ENCODE measurements at places on chromosomes 5 and 9. TPM values are rescaled to one million over a fixed set of nuclear protein-coding genes. Genes with fewer than 3 reads are reported as not detected.

GRCh38 chr5:96440185-96440538 lies 7.1 kb upstream of the PCSK1 start:
- no peak overlapping the region for H3K27ac ChIP-seq
- DNase-seq = no peak
- peaks cover 24% of the 10 kb centered on the region for H3K27me3 ChIP-seq
- H3K4me1 ChIP-seq = peaks cover 3% of the 10 kb centered on the region

DNA sequence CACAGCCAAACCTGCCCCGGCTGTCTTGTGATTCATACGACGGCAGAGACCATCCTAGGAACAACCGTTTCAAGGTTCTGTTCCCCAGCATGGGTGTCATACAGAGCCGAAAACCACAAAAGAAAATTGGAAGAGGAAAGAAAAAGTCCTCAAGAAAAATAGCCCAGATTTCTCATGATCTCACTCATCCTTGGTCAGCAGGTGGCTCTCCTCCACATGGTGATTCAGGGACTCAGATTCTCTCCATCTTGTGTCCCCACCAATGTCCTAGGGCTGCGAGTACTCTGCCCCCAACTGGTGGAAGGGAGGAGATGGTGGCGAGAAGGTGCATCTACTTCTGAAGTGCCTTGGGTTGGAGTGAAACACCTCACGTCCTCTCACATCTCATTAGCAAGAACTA lies 25.6 kb downstream of the PDZD2 start:
- DNase-seq = no peak
- H3K27ac ChIP-seq = no peak overlapping the region
- no peaks in the 10 kb centered on the region for H3K27me3 ChIP-seq
- H3K4me1 ChIP-seq = no peaks in the 10 kb centered on the region
- H3K4me3 ChIP-seq = no peak overlapping the region

DNA sequence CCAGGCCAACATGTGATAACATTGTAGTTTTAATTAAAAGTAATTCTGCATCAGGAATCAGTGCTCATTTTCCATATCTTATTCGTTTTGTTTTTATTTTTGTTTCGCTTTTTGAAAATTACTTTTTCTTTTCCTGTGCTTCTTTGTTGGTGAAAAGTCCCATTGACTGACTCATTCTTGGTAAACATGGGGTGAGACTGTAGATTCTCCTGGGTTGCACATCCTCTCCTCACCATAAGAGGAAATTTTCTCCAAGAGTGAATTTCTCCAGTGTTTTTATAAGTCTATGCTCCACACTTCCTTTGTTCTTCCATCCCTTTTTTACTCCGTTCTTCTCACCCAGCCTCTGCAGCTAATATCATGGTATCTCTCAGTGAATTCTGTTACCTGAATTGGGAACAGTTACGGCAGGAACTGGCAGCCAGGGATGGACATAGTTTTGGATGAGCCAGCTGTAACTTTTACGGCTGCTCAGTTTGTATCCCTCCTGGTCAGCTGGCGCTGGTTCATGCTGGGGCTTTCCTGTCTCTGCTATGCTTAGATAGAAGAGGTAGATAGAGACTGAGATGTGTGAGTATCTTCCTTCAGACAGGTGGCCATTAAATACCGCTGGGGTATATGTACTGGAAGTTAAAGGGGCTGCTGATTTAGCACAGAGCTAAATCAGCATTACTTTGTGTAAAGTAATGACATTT lies 80.0 kb downstream of the MAN2A1 start:
- H3K4me3 ChIP-seq = no peak overlapping the region
- H3K27ac ChIP-seq = no peak overlapping the region
- H3K36me3 ChIP-seq = no peaks in the 10 kb centered on the region

GRCh38 chr9:117013440-117013995 lies 326.4 kb downstream of the TRIM32 start:
- no peak overlapping the region for H3K4me3 ChIP-seq
- no peaks in the 10 kb centered on the region for H3K4me1 ChIP-seq
- no peaks in the 10 kb centered on the region for H3K27me3 ChIP-seq
- H3K27ac ChIP-seq = no peak overlapping the region

DNA sequence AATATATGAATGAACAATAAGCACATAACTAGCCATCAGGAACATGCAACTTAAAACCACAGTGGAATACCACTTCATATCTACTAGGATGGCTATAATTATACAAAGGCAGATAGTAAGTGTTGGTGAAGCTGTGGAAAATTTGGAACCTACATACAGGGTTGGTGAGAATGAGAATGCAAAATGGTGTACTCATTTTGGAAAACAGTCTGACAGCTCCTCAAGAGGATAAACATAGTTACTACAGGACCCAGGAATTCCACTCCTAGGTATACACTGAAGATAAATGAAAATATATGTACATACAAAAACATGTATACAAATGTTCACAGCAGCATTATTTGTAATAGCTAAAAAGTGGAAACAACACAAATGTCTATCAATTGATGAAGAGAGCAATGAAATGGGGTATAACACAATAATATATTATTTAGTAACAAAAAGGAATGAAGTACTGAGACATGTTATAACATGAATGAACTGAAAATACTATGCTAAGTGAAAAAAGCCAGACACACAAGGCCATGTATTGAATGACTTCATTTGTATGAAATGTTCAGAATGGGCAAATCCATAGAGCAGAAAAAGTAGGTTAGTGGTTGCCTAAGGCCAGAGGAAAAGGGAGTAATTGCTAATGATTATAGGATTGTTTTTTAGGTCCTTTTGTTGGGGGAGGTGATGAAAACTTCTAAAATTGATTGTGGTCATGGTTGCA lies 31.2 kb upstream of the CDK5RAP2 start:
- no peak overlapping the region for H3K27ac ChIP-seq
- H3K4me1 ChIP-seq = no peaks in the 10 kb centered on the region
- DNase-seq = no peak
- no peaks in the 10 kb centered on the region for H3K36me3 ChIP-seq

DNA sequence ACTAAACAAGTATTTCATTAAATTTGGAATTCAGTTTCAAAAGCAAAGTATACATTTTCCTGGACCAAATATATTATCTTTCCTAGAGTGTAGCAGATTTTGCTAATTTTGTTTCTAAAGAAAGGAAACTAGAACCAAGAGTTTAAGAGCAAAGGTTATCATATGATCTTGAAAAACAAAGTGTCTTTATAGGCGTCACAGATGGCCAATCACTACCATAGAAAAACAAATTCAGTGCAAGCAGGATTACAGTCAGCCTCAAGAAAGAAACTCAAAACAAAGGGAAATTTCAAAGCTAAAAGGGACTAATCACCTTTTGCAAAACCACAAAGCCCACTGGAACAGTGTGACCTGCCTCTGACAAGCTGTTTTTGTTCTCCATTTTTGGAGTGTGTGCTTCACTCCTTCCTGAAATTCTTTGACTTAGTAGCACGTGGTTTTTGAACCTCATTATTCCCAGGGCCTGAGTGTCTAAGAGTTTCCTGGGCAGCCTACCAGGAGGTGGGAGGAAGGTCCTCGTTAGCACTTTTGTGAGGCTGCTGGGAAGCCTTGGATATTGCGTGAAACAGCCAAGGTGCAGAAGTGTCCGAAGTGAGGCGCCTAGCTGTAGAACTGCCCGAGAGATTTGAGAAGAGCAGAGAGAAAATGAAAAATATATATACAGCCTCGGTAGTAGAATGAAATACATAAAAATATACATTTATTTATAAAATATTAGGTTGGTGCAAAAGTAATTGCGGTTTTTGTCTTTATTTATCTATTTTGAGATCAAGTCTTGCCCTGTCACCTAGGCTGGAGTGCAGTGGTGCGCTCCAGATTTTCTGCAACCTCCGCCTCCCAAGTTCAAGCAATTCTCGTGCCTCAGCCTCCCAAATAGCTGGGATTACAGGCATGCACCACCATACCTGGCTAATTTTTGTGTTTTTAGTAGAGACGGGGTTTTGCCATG lies 246.1 kb downstream of the MARCHF11 start:
- H3K36me3 ChIP-seq = no peaks in the 10 kb centered on the region
- H3K27me3 ChIP-seq = no peaks in the 10 kb centered on the region
- H3K4me3 ChIP-seq = no peak overlapping the region
- no peak overlapping the region for H3K27ac ChIP-seq
- no peaks in the 10 kb centered on the region for H3K4me1 ChIP-seq
- no peak for DNase-seq

DNA sequence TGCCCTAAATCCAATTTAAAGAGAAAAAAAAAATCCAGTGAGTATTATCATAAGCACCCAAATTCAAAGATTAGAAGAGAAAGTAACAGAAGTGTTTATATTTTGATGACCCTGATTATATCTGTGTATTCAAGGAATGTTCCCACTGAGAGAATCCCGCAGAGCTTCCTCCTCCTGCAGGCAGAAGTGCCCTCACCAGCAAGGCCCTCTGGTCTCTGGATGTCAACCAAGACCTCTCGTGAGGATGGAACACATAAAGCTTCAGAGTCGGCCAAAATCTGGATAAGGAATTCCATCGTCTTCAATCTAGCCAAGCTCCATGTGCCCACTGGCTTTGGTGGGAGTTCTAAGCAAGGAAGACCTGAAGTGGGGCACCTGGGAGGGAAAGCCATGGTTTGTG lies 18.1 kb downstream of the PTCH1 start:
- H3K36me3 ChIP-seq = no peaks in the 10 kb centered on the region
- peaks cover 15% of the 10 kb centered on the region for H3K4me1 ChIP-seq
- no peak overlapping the region for H3K4me3 ChIP-seq
- H3K27ac ChIP-seq = peak overlapping the region; percentile 29
- H3K27me3 ChIP-seq = no peaks in the 10 kb centered on the region
- DNase-seq = no peak

DNA sequence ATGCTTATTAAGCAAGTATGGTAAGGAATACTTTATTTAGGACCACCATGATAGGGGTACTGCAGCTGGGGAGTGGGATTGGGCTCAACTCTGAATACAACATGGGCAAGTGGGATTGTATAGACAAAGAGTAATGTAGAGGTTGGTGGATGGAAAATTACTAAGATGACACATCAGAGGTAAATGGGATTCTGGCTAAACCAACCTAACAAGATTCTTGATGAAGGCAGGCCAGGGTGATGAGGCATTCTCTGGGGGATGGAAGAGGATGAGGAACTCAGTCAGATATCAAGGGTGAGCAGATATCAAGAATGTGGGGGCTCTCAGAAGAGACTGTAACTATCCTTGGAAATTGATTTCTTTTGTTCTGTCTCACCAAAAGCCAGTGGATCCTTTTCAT lies 107.2 kb downstream of the NMUR2 start:
- H3K36me3 ChIP-seq = no peaks in the 10 kb centered on the region
- no peak overlapping the region for H3K27ac ChIP-seq
- DNase-seq = no peak
- no peaks in the 10 kb centered on the region for H3K4me1 ChIP-seq

- peak overlapping the region; percentile 89 for H3K27ac ChIP-seq
- peak overlapping the region; percentile 3 for H3K4me3 ChIP-seq
- peaks cover 83% of the 10 kb centered on the region for H3K4me1 ChIP-seq
- H3K36me3 ChIP-seq = no peaks in the 10 kb centered on the region
These were observed 14.5 kb downstream of the NOTCH1 start for GRCh38 chr9:136531186-136531903.

- H3K27ac ChIP-seq = peak overlapping the region; percentile 88
- H3K36me3 ChIP-seq = no peaks in the 10 kb centered on the region
These were observed 110.7 kb downstream of the RXRA start for GRCh38 chr9:134436911-134437310.

DNA sequence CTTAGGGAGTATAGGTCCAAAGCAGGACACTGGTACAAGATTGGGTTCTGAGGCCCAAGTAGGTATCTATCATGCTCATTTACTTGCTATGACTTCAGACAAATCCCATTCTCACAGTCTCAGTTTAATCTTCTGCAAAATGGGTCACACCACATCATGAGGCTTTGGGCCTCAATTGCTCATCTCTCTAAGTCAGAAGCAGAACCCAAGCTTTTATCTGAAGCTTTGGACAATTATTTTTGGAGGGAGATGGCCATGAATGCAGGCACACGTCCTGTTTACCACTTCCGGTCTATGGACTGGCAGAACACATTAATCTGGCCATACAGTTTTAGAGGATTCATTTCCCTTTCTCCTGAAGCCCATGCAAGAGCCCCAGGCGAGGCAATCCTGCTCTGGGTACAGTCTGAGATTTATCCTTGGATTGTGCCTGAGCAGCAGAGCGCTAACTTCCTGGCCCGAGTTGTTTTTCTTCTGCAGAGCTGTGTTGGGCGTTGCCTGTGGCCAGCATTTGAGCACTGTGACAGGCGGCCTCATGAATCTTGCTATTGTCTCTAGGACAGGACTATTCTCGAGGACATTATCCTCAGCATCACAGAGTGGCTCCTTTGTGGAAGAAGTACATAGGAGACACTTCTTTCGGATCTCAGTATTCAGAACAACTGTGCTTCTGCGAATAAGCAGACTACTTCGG lies 16.1 kb downstream of the SLC22A4 start:
- peaks cover 4% of the 10 kb centered on the region for H3K4me1 ChIP-seq
- no peaks in the 10 kb centered on the region for H3K36me3 ChIP-seq
- peak; percentile 37 for DNase-seq
- H3K4me3 ChIP-seq = no peak overlapping the region
- H3K27ac ChIP-seq = peak overlapping the region; percentile 35

DNA sequence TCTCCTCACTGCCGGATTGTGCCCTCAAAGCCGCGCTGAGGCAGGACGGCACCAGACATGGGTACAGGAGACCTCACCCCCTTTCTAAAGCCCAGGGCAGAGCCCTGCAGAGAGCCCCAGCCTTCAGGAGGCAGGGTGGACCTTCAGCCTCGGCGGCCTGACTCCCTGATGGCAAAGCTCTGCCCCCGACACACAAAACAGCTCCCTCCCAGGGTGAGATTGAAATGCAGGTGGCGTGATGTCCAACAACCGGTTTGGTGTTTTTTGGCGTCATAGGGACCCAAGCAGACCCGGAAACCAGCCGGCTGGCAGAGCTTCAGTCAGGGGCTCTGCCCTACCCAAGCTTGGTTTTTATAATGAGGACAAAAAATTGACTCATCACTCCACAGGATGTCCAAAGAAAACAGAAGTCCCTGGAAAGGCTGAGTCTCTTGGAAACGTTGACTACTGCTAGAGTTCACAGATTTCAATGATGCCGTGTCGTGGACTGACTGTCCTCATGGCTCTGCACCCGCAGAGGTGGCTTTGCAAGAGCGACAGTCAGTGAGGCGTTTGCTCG lies 275.2 kb upstream of the IRX1 start:
- H3K4me3 ChIP-seq = no peak overlapping the region
- H3K27me3 ChIP-seq = no peaks in the 10 kb centered on the region
- DNase-seq = no peak
- no peak overlapping the region for H3K27ac ChIP-seq
- no peaks in the 10 kb centered on the region for H3K4me1 ChIP-seq

- no peaks in the 10 kb centered on the region for H3K36me3 ChIP-seq
- H3K27ac ChIP-seq = no peak overlapping the region
- H3K4me3 ChIP-seq = no peak overlapping the region
- no peaks in the 10 kb centered on the region for H3K27me3 ChIP-seq
- no peak for DNase-seq
These were observed 307.8 kb downstream of the NR2F1-AS1 start for GRCh38 chr5:93273176-93273575.

FEM1C gene
- 46.0 TPM for total RNA-seq

SLC46A2 gene
- not detected for total RNA-seq

PCDHA12 gene
- 0.80 TPM for total RNA-seq

NUP214 gene
- 48.3 TPM for total RNA-seq

FOXD4 gene
- 0.32 TPM for total RNA-seq

IL31RA gene
- not detected for total RNA-seq

SPATA31C1 gene
- total RNA-seq = not detected

Measured in transverse colon (tissue), 4 donors.